T-helper 17 cell (primary cell): ENCODE measurements at places on chromosomes 3 and 15.
A peak's percentile ranks its signal among the peaks of the same experiment; 100 is the strongest.

- no peak for DNase-seq
Observed at GRCh38 chr3:15403495-15403894, 23.8 kb downstream of the METTL6 start.

- no peak for DNase-seq
Observed at GRCh38 chr15:22786868-22787698, 639 bp downstream of the NIPA1 start.

- DNase-seq = no peak
Observed at GRCh38 chr3:58003093-58003492, 5.1 kb upstream of the FLNB start.

DNA sequence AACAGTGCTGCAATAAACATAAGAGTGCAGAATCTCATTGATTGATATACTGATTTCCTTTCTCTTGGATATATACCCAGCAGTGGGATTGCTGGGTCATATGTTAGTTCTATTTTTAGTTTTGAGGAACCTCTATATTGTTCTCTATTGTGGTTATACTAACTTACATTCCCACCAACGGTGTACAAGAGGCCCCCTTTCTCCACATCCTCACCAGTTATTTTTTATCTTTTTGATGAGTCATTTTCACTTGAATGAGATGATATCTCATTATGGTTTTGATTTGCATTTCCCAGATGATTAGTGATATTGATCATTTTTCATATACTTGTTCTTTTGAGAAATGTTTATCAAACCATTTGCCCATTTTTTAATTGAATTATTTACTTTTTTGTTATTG, 12.4 kb upstream of the IREB2 start:
- DNase-seq = no peak

DNA sequence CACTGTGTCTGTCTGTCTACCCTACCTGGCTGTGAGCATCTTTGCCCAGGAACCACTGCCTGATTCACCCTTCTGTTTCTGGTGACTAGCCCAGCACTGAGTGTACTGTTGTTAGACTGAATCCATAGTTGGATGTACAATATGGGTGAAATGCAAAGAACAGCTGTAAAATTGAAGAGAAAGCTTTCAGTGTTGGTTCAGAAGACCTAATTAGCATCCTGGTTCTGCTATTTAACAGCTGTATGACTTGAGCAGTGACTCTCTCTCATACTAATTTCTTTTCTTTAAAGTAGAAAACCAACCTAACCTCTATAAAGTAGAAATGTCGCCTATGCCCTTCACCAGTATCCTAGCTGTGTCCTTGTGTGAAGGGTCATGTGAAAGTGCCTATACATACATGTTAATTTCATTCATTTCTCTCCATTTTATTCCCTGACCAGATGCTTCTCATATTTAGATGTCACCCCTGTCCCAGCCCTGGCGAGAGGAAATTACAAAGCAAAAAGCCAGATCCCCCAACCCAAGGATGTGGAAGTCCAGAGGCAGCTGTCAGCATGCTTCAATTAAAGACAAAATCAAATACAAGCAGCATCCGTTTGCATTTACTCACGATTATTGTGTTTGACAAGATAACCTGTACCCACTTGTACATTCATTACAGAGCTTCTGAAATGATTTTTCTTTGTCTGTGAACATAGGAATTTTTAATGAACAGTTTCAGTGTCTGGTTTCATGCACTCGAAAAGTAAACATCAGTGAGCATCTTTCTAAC, 305.7 kb upstream of the ICE2 start:
- no peak for DNase-seq

- no peak for DNase-seq
Observed at GRCh38 chr3:152104847-152105415, 163.8 kb upstream of the MBNL1 start.

- DNase-seq = no peak
Observed at GRCh38 chr15:28876845-28877185, 9.0 kb upstream of the APBA2 start.

- DNase-seq = no peak
Observed at GRCh38 chr15:36844534-36844998, 255.8 kb downstream of the MEIS2 start.

- DNase-seq = no peak
Observed at GRCh38 chr3:98331329-98331728, 22.3 kb upstream of the OR5K4 start.

- no peak for DNase-seq
Observed at GRCh38 chr3:81838457-81838856, 77.0 kb upstream of the GBE1 start.

DNA sequence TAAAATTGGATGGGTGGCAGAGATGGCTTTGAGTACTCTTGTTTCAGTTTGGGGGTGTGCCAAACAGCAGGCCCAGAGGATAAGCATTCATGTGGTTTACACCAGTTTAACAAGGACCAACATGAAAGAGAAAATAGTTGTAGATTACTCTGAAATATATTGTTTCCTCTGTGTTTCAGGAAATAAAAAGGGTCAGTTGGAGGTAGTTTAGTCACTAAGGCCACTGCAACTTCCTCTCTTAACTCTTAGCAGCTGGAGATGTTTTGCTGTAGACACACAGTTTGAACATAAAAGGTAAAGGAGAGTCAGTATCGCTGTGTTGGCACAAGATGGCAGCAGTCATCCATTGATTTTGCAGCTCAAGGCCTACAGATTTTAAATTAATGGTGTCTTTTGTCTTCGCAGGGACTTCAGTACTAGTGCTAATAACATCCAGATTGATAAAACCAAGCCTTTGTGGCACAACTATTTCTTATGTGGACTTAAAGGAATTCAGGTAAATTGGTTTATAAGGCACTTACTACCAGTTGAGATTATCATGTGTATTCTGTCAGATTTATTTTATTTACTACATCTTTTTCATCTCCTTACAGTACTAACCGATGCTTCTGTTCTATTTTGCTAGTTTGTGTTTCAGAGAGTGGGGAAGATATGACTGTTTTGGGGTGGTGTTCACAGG, 65.5 kb downstream of the GALK2 start:
- DNase-seq = no peak

DNA sequence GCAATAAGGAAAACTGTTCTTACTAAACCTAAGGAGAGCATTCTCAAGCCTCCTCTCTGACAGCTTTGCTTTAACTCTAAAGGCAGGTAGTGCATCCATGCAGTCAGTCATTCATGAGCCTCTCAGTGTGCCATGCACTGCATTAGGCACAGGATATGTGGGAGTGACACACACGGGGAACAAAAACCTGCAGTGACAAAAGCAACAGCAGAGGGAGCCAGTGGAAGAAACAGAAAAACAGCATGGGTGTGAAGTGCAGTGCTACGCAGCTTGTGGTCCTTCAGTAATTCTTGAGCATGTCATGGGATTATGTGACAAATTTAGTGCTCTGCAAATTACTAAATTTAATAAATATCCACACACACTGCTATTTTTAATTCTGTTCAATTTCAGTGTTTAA, 230.7 kb downstream of the BBX start:
- no peak for DNase-seq

GRCh38 chr3:69419276-69419675, 33.4 kb upstream of the FRMD4B start:
- DNase-seq = no peak

- DNase-seq = no peak
Observed at GRCh38 chr3:61360297-61360965, 109.2 kb upstream of the FHIT start.

DNA sequence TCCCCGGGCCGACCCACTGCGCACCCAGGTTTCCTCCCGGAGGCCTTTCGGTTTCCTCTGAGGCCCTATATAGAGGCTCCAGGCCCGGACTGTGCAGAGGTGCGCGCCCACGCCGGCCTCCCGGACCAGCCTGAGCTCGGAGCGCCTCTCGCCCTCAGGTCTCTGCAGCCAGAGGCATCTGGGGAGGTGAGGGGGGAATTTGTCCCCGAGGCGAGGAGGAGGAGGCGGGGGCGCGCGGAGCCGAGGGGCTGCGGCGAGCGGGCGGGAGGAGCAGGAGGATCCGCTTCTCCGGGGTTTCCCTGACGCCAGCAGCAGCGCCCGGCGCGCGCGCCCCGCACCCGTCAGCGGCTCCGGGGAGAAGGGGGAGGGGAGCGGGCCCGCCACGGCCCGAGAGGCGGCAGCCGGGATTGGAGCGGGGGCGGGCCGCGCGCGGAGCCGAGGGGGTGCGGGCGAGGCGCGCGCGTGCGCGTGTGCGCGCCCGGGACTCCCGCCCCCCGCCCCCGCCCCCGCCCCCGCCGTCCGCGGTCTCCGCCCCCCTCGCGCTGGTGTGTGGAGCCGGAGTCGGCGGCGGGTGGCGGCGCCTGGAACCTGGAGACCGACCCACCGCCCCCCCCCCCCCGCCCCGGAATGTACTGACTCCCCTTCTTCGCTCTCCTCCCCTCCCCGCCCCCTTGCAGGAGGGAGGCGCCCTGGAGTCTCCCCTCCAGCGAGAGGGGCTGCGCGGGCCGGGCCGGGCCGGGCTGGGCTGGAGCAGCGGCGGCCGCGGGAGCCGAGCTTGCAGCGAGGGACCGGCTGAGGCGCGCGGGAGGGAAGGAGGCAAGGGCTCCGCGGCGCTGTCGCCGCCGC, at the start of gene NEO1:
Gene NEO1, plus strand, starts transcription at position 657 of the 846 bp plus-strand sequence. CDS start 213 bp downstream, outside the sequence.
- DNase-seq = peak; percentile 88

DNA sequence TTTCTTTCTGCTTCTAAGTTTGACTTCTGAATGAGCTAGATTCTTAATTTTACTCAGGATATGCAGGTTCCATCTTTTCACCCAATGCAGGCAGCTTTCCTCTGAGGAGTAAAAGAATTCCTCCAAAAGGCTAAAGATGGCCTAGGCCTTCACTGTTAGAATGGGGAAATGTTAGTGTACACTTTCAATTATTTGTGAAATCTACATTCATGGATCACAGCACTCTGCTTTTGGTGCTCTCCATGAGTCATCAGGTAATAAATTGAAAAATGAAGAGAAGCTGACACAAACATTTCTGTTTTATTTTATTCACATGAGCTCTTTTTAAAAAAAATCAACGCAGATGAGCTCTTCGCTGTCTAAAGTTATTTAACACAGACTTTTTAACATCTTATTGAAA, 502.5 kb upstream of the GOLIM4 start:
- DNase-seq = no peak

DNA sequence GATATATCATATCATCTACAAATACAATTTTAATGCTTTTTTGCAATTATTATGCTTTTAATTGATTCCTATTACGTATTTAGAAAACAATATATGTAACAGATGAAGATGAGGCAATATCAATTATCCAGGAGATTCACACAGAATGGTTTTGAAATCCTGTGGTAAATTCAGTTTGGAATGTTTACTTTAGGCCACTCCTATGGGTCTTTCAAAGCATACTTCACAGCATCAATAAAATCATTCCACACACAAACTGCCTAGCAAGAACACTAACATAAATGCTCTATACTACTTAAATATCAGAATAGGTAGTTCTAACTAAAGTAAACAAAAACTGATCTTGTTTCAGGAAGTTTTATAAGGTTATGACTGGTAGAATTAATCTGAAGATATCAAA, 90.5 kb downstream of the FAM227B start:
- DNase-seq = no peak

DNA sequence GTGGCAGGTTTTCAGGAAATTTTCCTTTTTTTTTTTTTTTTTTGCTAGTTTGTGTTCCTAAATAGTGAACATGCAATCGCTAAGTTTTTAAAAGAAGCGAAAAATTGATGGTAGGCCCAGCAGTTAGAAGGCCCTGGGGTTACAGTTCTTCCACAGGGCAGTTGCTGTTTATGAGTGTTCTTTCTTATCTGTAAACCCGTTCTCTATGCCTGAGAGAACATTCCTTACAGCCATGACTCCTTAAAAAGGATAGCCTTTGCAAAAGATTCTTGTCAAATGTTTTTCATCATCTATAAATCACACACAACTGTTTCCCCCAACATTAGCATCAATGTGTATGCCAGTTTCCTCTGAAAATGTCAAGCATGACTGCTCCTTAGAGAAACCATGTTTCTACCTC, 23.8 kb upstream of the MYZAP start:
- DNase-seq = no peak

DNA sequence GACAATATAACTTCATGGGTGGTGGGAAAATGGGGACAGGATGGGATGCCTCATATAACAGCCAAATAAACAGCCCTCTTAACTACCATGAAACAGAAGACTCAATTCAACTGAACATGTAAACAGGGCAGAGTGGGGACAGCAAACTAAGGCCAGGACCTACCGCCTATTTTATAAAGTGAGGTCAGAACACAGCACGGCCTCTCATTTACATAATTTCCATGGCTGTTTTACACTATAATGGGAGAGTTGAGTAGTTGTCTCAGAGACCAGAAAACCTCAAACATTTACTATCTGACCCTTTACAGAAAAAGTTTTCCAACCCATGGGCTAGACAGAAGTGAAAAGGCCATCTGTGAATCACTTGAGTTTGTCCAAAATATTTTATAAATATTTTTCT, 56.7 kb upstream of the SNRPA1 start:
- DNase-seq = no peak

- no peak for DNase-seq
Observed at GRCh38 chr15:50112488-50113186, 6.4 kb downstream of the ATP8B4 start.
